ENCODE measurements at places on chromosomes 3 and 15.

- DNase-seq, result peak; percentile 12
These were observed 35.7 kb upstream of the ACTL6A start for GRCh38 chr3:179526989-179527391.

DNA sequence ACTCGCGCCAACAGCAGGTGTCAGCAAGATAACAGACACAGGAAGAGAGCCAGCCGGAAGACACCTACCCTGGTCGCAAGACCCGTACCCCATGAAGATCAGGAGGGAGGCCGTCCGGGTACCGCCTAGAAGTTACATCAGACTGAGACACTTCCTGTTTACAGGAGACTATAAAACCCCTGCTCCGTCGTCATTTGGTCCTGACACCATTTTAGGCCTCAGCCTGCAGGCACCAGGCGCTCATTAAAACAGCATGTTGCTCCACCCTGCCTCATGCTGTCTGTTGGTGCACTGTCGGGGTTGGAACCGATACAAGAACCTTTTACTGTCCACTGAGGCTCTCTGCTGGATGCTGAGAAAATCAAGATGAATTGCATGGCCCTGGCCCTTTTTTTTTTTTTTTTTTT is 15.6 kb upstream of the PRTG start:
- DNase-seq, result no peak

GRCh38 chr3:151144016-151144415 is 58.6 kb downstream of the MED12L start:
- no peak for DNase-seq

DNA sequence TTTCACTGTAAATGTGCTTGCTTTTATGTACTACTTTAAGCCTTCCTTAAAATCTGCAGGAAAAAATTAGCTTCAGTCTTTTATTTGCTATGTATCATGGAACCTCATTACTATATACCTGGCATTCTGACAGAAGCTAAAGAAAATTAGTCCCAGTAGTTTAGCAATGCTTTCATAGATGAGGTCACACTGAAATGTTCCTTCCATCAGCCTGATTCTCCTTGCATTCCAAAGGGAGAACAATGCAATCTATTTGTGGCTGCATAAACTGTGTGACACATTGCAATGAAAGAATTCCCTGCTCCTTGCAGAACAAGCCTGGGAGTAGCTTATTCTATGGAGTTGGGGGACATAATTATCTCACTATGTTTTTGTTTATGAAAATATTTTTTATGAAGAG is 691.5 kb upstream of the ARPP21 start:
- DNase-seq, result peak; percentile 74

GRCh38 chr3:157499342-157499963 is 3.8 kb downstream of the VEPH1 start:
- peak; percentile 77 for DNase-seq

DNA sequence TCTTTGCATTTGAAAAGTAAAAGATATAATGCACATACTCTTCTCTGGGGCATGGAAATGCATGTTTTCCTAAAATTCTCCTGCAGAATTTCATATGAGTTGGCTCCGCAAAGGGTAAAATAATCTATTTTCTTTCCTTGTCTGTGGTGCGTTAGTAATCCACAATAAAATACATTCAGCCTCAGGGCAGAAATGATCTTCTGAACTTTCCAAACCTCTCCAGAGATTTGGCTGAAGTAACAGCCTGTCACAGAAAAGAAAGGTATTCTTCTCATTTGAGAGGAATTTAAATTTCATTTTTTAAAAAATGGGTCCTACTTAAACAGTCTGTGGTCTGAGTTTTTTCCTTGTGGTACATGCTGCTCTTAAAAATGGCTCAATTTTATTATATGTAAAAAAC is 182.7 kb upstream of the DCBLD2 start:
- no peak for DNase-seq

DNA sequence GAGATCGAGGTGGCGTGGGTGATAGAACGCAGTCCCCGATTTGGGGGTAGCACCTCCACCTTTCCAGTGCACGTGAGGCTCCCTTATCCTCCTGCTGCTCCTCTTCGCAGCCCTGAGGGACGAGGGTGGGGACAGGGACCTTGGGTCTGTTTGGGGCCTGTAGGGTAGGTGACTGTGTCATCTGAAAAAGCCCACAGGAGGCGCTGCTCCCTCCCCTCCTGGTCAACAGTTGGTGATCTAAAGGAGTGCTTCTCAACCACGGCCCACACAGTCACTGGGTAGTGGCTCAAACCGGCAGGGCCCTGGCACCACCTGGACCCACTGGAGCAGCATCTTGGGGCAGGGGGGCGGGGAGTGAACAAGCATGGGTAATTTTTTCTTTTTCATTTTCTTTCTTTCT is 7.1 kb downstream of the LRRK1 start:
- no peak for DNase-seq

- no peak for DNase-seq
These were observed 114.5 kb downstream of the HERC1 start for GRCh38 chr15:63719281-63719680.

- DNase-seq, result no peak
These were observed 147.0 kb upstream of the NR2F2 start for GRCh38 chr15:96183514-96183850.

- DNase-seq, result no peak
These were observed 18.7 kb upstream of the PLXNA1 start for GRCh38 chr3:126964261-126964660.

DNA sequence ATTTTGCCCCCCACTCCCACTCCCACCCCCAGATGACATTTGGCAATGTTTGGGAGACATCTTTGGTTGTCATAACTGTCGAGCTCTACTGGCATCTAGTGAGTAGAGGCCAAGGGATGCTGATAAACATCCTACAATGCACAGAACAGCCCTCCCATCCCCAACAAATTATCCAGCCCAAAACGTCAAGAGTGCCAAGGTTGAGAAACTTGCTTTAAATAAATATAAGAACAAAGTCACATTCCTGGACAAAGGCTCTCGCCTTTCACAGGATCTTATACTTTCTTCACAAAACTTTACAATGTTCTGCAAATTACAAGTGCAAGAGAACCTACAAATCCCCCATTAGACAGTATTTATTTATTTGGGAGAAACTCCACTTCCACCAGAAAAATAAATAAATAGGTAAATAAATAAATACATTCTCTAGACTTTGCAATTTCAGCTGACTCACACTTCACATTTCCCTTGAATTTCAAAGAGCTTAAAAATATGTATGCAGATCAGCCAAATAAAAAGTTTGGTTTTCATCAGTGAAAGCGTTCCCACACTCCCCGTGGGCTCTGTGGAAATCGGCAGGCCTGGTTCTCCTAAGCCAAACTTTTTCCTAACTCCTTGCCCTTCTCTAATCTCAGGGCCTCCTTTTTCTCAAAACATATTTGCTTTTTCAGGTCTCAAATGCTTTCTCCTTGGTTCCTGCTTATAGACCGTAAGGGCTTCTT is 12.7 kb upstream of the CPA3 start:
- DNase-seq, result no peak

DNA sequence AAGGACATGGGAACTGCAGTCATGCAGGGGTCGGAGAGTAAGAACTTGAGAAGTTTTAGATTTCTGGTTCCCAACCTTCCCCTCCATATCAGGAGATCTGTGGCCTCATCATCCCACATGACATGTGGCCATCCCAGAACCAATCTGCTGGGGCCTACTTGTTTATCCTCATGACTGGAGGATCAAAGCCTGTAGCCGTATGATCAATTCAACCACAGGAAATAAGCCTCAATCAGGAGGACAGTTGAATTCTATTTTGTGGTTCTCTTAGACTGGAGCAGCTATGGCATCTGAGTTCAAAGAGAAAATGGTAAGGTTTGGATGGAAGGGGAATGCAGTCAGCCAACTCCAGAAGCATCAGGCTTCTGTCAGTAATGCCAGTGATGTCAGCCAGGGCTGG is 57.2 kb downstream of the IL16 start:
- no peak for DNase-seq

GRCh38 chr15:49306551-49306950 is 116.5 kb upstream of the FGF7 start:
- DNase-seq, result no peak

DNA sequence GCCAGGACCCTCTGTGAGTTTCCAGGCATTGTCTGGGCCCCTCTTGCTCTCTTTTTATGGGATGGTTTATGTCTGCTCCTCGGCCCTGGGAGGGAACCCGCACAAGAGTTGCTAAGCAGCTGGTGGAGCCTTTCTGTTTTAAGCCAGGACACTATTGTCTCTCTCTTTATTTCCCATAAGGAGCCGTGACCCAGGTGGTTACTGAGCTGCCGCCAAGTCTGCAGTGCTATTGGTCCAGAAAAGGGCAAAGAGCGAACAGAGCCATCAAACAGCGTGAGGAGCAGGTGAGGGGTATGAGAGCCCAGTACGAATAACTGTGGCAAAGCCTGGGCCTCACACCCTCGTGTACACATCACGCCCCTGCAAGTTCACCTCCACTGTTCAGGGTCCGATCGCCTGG is 280.2 kb downstream of the SHQ1 start:
- no peak for DNase-seq

GRCh38 chr15:56523521-56523920 is 58.6 kb upstream of the MNS1 start:
- DNase-seq, result no peak

DNA sequence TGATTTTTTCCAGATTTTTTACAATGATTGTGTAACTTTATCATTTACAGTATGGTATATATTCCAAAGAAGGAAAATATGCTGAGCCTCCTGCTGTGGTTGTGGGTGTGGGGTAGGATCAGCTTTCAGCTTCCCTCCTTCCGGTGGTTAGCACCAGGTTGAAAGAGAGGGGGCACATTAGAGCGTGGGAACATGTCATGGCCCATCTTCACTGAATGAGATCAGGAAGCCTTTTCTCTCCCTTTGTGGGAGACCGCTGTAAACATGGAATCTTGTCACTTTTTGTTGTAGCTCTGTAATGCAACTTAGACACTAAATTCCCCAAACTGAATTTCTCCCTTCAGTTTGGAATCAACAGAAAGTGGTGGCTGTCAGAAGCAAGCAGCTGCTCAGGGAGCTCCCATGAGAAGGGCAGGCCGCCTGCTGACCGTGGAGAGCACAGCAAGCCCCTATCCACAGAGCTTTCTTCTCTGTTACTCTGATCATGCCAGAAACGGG is 86.7 kb upstream of the LIMD1 start:
- no peak for DNase-seq

DNA sequence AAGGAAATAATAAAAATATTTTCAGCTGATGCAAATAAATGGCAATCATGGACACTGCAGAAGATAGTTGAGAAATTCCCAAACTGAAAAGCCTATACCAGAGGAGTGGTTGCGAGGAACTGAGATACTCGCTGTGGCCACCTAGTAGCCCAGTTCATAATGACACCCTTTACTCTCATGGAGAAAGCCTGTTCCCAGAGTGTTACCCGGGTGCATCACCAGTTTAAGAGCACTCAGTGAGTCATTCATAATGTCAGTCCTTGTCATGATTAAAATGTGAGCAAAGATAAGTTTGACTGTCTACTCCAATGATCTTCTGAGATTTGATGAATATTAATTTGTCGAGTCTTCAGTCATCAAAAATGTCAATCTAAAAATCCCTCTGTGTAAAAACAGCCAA is 138.4 kb upstream of the LRRC3B start:
- no peak for DNase-seq

- DNase-seq, result no peak
These were observed 75.0 kb upstream of the WNT7A start for GRCh38 chr3:13954741-13955483.

DNA sequence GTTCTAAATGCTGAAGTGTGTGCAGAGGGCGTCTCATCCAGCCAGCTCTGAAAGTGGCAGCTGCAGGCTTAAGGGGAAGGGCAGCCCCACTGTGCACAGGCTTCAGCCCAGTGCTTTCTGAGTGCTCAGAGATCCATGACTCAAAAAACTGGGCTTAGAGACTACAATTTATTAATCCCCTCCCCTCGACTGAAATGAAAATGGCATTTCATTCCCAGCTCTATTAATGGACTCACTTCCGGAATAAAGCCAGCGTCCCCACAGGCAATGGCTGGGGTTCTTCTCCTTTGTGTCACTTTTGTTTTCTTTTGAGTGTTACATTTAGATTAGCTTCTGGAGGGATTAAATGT is 55.5 kb upstream of the PLXNA1 start:
- no peak for DNase-seq

DNA sequence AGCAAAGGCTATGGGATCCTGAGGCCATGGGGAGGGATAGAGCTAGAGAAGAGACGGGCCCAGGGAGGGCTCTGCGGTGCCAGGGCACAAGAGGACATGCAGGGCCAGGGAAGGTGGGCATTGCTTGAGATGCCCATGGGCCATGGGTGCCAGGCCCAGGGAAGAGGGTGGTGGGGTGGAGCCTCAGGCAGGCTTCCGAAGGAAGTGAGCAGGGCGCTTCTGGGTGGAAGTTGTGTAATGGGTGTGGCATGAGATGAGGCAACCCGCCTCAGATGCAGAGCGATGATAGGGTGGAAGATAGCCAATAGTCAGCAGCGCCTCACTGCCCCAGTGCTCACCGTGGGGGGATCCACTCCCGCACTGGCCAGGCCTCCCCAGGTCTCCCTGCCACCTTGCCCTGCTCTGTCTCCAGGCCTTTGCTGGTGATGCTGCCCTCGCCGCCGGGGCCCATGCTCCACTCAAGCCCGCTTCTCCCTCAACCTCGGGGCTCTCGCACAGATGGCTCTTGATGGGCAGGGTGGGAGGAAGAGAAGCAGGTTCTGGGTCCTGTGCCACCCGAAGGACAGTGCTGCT is 51.4 kb downstream of the DNAJB8 start:
- no peak for DNase-seq

- no peak for DNase-seq
These were observed 410.8 kb downstream of the GAP43 start for GRCh38 chr3:116034086-116034485.

- DNase-seq, result no peak
These were observed 106.7 kb downstream of the RYK start for GRCh38 chr3:134143828-134144401.

DNA sequence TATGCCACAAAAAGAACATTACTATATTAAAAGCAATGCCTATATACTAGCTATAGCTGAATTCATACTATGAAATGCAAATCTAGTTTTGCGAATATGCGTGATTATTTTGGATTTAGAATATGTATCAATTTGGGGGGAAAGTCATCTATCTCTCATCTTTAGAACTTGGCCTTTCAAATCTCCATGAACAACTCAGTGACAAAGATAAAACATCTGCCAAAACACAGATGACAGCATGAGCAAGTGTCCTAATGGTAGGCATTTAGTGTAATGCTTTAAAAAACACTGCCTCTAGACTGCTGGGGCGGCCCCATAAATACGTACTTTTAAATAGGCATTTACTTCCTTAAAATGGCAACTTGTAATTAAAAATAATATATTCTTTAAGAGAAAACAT is 2.7 kb downstream of the CD47 start:
- DNase-seq, result no peak

- DNase-seq, result no peak
These were observed 375.8 kb upstream of the ARPP21 start for GRCh38 chr3:35263477-35263876.

DNA sequence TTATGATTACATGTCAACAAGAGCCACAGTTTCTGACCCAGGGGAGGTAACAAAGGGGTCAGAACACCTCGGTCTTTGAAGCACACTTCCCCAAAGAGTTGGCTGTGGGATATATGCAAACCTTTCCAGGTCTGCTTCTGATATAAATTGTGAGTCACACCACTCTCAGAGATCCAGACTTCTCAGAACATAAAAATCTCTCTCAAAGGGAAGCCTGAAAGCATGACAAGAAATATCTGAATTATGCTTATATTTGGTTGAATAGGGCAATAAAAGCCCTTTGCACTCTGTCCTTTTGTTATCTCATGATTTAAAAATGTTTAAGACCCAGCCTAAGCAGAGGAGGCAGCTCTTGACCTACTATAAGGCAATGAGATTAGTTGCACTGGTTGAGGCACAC is 56.8 kb downstream of the MYH15 start:
- no peak for DNase-seq

- DNase-seq, result no peak
These were observed 1.6 kb upstream of the SMAD6 start for GRCh38 chr15:66700412-66700801.

GRCh38 chr3:55309336-55309735 is 177.8 kb downstream of the WNT5A start:
- DNase-seq, result no peak

All from kidney epithelial cell (primary cell).